ENCODE measurements at places on chromosomes 2 and 18.

DNA sequence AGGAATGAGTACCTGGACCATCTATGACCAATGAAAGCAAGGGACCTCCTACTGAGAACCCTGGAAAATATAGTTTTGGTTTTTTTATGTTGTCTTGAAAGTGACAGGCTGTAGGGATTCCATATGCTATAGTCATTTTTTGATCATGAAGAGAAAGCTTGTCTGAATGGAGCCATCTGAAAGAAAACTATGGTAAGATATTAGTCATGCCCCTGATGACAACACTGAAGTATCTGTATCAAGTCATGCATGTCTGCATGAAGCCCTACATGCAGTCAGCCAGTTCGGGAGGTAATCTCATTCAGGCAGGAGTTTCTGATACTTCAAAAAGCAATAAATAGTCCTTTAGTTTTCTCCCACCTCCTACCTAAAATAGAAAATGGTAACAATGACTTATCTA is 1042.0 kb downstream of the DPP10 start:
- no peak for DNase-seq

DNA sequence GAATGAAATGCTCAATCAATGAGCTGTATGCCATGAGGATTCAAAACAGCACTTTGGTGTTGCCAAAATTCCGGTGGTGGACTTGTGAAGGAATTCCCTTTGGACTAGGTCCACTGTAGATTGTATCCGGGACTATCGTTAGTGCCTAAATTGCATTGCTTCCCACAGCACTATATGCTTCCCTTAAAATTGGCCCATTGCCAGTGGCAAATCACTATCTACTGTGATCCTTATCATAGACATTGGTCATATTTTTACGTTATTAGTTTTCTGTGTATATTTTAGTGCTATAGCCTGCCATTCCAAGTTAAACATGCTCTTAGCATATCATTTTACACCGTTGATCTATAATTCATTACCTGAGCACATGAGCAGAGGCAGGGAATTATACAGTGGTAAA is 1.7 kb downstream of the PJVK start:
- no peak for DNase-seq

DNA sequence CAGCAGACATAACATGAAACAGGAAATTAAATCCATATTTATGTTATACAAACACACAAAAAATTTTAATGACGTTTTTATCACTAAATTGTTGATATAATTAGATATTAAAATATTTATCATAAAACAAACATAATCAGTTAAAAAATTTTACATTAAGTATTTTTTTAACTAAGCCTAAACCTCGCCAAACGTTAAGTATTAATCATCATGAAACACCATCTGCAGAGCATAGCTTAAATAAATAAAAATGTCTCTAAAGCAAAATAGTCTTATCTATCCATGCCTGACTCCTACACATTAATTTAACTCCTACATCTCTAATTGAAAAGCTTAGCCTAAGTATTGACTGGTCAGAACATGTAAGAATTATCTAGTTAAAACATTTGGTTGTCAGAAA is 271.6 kb upstream of the RND3 start:
- no peak for DNase-seq

DNA sequence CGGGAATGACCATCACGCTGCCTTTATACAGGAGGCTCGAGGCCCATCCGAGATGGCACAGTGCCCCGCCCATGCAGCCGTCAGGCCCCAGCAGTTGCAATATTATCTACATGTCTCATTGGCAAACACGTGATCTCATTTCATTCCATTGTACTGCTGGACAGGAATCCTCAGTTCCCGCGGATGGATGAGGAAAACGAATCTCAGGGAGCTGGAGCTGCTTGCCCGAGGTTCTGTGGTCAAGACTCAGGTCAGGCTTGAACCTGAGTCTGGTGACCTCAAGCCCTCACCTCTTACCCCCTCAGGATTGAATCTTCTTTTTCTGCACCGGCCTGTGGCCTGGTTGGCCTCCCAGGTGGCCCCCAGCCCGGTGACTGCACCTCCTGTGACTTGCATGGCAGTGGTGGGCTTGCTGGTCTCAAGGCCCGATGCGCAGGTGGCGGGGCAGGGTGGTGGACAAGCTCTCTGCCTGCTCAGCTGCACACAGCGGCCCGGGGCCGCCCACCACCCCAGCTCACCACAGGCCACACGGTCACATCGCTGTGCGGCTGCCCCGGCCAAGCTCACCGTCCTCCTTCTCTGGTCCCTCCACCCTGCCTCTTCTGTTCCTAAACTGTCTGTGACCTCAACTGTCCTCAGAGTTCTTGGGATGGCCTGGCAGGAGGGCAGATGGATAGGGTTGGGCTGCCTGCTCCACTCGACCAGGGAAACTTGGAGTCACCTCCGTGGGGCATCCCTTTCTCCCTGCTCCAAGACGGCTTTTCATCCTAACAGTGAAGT is 52.0 kb upstream of the HS6ST1 start:
- no peak for DNase-seq

GRCh38 chr2:237205561-237205971 is 119.9 kb downstream of the COPS8 start:
- DNase-seq, result no peak

- no peak for DNase-seq
These were observed 26.3 kb downstream of the DHRS9 start for GRCh38 chr2:169095621-169096105.

- no peak for DNase-seq
These were observed 399.8 kb downstream of the CDH7 start for GRCh38 chr18:66150650-66151049.

DNA sequence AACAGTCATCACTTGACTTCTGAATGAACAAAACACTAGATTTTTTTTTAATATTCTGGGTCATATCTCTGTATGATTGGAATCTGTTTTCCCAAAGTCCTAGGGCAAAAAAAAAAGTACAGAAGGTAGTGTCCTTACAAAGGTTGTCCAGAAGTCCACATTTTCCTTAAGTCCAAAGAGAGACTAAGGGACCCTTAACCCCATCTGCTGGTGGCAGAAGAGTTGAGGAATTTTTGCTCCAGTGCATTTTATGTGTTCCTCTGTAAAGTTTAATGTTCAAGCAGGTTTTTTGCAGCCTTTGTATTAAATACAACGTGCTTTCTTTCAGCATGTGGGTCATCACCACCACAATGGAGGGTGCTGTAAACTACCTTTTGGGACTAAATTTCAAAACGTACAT is 215.9 kb downstream of the SP3 start:
- DNase-seq, result no peak

Measured in SIG-M5 (cell line).